ENCODE measurements at places on chromosomes 7 and 10.

DNA sequence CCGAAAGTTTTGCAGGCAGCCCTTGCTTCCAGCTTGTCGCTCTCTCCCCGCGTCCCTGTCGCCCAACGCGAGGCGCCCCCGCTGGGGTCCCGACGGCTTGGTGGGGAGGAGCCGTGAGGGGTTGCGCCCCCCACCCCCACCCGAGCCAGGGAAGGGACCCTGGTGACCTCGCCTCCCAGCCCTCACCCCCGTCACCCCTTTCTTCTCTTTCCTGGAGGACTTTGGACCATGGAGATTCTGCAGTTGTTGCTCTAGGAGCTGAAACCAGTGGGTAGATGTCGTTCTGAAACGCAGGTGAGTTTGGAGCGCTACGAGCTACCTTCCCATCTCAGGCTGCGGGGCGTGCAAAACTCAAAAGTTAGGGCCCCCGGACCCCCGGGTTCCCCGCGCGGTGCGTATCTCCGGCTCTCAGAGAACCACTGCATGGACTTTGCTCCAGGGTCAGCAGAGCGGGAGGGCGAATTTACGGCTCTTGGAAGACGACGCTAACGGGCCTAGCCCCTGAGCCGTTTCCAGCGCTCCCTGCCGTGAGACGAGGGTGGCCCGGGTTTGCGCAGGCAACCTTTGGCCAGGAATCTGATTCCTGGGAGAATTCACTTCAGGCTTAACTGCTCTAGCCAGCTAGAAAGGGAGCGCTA lies 684 bp upstream of the ATXN7L1 start:
- peak; percentile 58 for DNase-seq

GRCh38 chr7:24197852-24198251 lies 86.1 kb upstream of the NPY start:
- DNase-seq: no peak

DNA sequence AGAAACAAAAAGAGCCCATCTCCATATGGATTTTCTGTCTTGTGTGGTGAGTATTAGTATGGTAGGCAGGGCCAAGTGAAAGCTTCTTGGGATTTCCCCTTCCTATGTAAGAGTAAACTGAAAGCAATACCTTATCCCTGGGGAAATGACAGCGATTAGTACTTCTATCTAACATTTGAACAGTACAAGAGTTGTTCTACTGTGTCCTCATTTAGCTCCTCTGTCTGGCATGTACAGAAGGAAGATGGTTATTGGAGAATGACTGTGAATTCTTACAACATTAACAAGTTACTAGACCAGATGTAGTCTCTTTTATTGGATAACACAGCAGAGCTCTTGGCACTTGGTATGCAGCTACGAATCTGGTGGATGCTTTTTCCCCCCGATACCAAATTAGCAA lies 17.9 kb upstream of the TRIL start:
- DNase-seq: no peak

GRCh38 chr10:70588859-70589570 lies 13.5 kb downstream of the PRF1 start:
- DNase-seq: no peak

DNA sequence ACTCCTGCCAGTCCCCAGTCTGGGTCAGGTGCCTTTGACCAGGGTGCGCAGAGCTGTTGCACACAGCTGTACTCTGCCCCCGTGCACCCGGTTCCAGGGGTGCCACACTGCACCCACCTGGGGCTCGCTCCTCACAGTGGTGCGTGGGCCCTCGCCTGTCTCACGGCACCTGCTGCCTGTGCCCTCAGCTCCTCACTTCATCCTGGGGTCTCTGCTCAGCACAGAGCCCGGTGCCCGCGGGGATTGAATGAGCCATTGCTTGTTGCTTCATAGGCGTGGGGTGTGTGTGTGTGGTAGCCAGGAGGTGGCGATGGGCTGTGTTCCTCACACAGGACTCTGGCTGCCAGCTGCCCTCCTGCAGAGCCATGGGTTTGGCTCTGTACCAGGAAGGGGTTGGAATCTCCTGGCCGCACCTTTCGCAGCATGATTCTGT lies 18.5 kb downstream of the EIF3B start:
- no peak for DNase-seq

- peak; percentile 73 for DNase-seq
These were observed 50.6 kb upstream of the SRPK2 start for GRCh38 chr7:105439174-105439893.

All from fibroblast of pulmonary artery (primary cell).